ENCODE measurements at places on chromosomes 4 and X. TPM values are rescaled to one million over a fixed set of nuclear protein-coding genes. Genes with fewer than 3 reads are reported as not detected.
A peak's percentile ranks its signal among the peaks of the same experiment; 100 is the strongest.

The GNRHR gene
- polyA plus RNA-seq: 0.08 TPM

DNA sequence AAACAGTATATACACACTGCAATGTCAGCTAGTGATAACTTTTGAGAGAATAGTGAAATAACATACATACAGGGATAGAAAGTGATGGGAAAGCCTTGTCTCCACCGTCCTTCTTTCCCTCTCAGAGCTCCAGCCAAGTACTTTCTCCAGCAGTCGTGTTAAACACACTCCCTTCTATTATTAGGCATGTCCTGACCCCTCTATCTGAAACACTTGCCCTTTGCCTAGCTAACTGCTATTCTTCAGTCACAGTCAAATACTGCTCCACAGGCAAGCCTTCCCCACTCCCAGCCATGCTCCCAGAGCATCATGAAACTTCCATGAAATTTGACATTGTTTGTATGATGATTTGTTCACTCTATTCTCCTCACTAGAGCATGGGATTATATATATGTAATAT, 291.1 kb downstream of the TRIML1 start:
- H3K4me3 ChIP-seq: no peak overlapping the region
- no peaks in the 10 kb centered on the region for H3K4me1 ChIP-seq
- no peak overlapping the region for H3K27ac ChIP-seq
- H3K36me3 ChIP-seq: no peaks in the 10 kb centered on the region
- no peaks in the 10 kb centered on the region for H3K27me3 ChIP-seq

- no peaks in the 10 kb centered on the region for H3K27me3 ChIP-seq
- no peak overlapping the region for H3K4me3 ChIP-seq
- no peak overlapping the region for H3K27ac ChIP-seq
- H3K4me1 ChIP-seq: peaks cover 4% of the 10 kb centered on the region
- DNase-seq: no peak
- no peaks in the 10 kb centered on the region for H3K36me3 ChIP-seq
Measured at GRCh38 chrX:48523682-48524081, 2.1 kb downstream of the EBP start.

DNA sequence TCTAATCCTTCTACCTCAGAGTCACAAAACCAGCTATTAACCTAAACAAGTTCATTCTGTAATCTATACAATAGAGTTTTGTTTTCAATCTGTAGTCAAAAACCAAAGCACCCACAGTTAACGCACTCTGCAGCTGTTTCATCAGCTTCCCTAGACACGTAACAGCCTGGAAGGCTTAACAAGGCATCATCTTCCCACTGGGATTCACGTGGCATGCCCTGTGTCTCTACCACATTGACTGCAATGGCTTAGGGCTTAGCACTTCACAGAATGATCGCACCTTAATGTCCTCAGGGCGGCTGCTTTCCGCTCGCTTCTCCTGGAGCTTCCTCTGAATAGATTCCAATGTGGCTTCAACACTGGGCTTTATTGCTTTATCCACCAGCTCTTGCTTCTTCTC, 49.7 kb upstream of the NAP1L5 start:
- no peak overlapping the region for H3K4me3 ChIP-seq
- peaks cover 9% of the 10 kb centered on the region for H3K4me1 ChIP-seq
- no peak for DNase-seq
- H3K27me3 ChIP-seq: no peaks in the 10 kb centered on the region

- H3K4me3 ChIP-seq: no peak overlapping the region
- peak; percentile 11 for DNase-seq
- H3K4me1 ChIP-seq: peaks cover 8% of the 10 kb centered on the region
- H3K27me3 ChIP-seq: no peaks in the 10 kb centered on the region
- no peaks in the 10 kb centered on the region for H3K36me3 ChIP-seq
- H3K27ac ChIP-seq: no peak overlapping the region
Measured at GRCh38 chr4:147488556-147488955, 7.7 kb downstream of the EDNRA start.

GRCh38 chrX:19513383-19513782, 1.9 kb downstream of the MAP3K15 start:
- no peak for DNase-seq
- no peaks in the 10 kb centered on the region for H3K36me3 ChIP-seq
- no peaks in the 10 kb centered on the region for H3K4me1 ChIP-seq
- H3K27ac ChIP-seq: no peak overlapping the region

The GPM6B gene
- 0.25 TPM for polyA plus RNA-seq

GRCh38 chr4:123940604-123941003, 544.0 kb downstream of the SPRY1 start:
- no peak overlapping the region for H3K4me3 ChIP-seq
- no peaks in the 10 kb centered on the region for H3K27me3 ChIP-seq
- no peaks in the 10 kb centered on the region for H3K36me3 ChIP-seq
- peaks cover 27% of the 10 kb centered on the region for H3K4me1 ChIP-seq
- DNase-seq: no peak

- no peaks in the 10 kb centered on the region for H3K36me3 ChIP-seq
- H3K4me1 ChIP-seq: no peaks in the 10 kb centered on the region
- no peak overlapping the region for H3K27ac ChIP-seq
Measured at GRCh38 chr4:186132577-186133242, 28.2 kb downstream of the FAM149A start.

- H3K4me1 ChIP-seq: 0 out of 2 replicates have a peak, but pooled peaks cover 7% of the 10 kb centered on the region
- H3K36me3 ChIP-seq: no peaks in the 10 kb centered on the region
- DNase-seq: no peak
- H3K27me3 ChIP-seq: no peaks in the 10 kb centered on the region
- no peak overlapping the region for H3K4me3 ChIP-seq
Measured at GRCh38 chrX:154376774-154377173, 2.3 kb upstream of the EMD start.

DNA sequence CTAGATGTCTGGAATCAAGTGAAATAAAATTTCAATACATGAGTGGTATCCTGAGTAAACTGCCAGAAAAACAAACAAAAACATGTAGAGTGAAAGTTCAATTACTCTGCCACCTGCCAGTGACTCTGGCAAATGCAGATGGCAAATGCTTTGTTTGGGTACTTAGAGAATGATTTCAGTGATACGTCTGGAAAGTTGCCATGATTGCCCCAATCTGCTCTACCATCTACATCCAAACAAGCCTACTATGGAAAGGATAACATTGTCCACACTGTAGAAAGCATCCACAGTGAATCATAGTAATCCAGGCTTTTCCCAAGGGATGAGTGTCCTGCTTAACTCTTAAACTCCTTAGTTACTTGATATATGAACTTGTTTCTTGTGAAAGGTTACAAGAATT, 3.4 kb downstream of the SPATA4 start:
- H3K36me3 ChIP-seq: no peaks in the 10 kb centered on the region
- H3K4me1 ChIP-seq: peaks cover 74% of the 10 kb centered on the region
- H3K27me3 ChIP-seq: no peaks in the 10 kb centered on the region
- H3K4me3 ChIP-seq: no peak overlapping the region

The SMR3B gene
- not detected for polyA plus RNA-seq

DNA sequence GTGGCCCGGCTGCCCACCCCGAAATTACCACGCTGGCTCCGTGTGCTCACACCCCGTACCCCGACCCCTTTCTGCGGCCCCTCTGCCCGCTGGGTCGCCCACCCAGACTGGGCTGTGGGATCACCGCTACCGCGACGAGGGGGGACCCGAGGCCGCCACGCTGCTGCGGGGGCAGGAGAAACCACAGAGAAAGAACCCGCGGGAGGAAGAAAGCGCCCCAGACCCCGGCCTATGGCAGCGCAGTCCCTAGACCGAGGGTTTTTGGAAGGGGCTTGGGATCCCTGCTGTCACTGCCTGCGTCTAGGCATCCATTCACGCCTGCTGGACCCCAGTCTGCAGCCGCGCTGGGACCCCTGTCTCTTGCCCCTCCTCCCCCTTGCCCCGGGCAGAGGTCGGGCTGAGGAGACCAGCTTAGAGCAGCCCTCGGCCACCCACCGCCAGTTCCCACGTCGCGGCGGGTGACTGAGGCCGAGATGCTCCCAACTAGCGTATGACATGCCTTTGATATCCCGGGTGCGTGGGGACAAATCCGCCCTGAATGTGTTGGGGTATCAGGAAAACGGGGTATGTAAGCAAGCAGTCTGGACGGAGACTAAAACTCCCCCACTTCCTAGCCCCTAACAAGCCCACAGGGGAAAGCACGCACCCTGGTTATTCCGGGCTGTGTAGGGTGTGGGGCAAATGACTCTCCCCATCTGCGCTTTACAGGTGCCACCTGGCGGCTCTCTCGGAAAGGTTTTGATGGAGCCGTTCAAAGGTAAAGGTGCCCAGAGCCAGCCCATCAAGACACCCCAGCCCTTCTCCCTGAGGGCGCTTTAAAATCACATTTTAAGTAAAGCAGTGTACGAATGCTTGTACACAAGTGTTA, 862 bp upstream of the INPP4B start:
- peak overlapping the region; percentile 80 for H3K4me3 ChIP-seq
- H3K36me3 ChIP-seq: no peaks in the 10 kb centered on the region
- H3K27me3 ChIP-seq: no peaks in the 10 kb centered on the region

- H3K27me3 ChIP-seq: no peaks in the 10 kb centered on the region
- peak overlapping the region; percentile 82 for H3K27ac ChIP-seq
- H3K4me1 ChIP-seq: peaks cover 56% of the 10 kb centered on the region
- peak; percentile 89 for DNase-seq
- H3K4me3 ChIP-seq: peak overlapping the region; percentile 16
Measured at GRCh38 chr4:83852085-83852451, 316.2 kb downstream of the GPAT3 start.

- DNase-seq: peak; percentile 85
- H3K27me3 ChIP-seq: no peaks in the 10 kb centered on the region
- no peaks in the 10 kb centered on the region for H3K36me3 ChIP-seq
Measured at GRCh38 chr4:159010563-159011260, 92.2 kb upstream of the RAPGEF2 start.

DNA sequence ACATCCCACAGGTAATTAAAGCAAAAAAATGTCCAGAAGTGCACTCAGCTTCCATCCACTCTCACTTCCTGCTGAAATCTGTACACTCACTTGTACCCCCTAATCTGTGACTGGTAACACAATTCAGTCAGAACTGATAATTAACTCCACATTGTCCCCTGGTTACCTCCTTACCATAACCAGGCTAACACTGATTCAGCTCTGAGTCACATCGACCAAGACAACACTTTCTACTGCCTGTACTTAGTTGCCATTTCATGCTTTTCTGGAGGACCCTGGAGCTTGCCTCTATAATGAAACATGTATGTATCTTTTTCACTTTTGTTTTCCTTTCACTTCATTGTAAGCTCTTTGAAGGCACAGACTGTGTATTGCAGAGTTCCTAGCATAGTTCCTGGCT, 130.9 kb upstream of the GABRG1 start:
- H3K36me3 ChIP-seq: no peaks in the 10 kb centered on the region
- no peaks in the 10 kb centered on the region for H3K27me3 ChIP-seq
- H3K4me3 ChIP-seq: no peak overlapping the region
- H3K4me1 ChIP-seq: peaks cover 9% of the 10 kb centered on the region
- DNase-seq: peak; percentile 84
- no peak overlapping the region for H3K27ac ChIP-seq

GRCh38 chrX:71533851-71534561, 1.1 kb downstream of the OGT start:
- DNase-seq: peak; percentile 59
- peaks cover 9% of the 10 kb centered on the region for H3K4me1 ChIP-seq
- peak overlapping the region; percentile 88 for H3K27ac ChIP-seq
- no peaks in the 10 kb centered on the region for H3K27me3 ChIP-seq

- H3K36me3 ChIP-seq: no peaks in the 10 kb centered on the region
- H3K4me3 ChIP-seq: no peak overlapping the region
- no peak for DNase-seq
Measured at GRCh38 chr4:143076723-143077122, 108.0 kb upstream of the USP38 start.

The DMD gene
- 1.3 TPM for polyA plus RNA-seq

DNA sequence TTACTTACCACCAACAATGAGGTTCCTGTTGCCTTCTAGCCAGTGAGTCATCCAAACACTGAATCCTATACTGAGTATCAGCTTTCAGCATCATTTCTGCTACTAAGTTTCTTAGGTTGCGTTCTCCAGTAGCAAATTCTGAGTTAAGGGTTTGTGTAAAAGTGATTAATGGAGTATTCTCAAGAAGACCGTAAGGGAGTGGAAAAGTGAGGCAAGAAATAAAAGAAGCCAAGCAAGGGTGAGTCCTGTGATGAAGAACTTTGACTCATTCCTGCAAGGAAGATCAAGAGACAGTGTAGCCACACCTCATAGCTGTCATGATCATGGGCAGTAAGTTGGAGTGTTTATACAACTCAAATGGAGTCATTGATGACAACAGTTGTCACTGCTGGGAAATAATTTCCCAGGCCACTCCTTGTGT, 446.2 kb downstream of the RAPGEF2 start:
- H3K27me3 ChIP-seq: no peaks in the 10 kb centered on the region
- H3K4me1 ChIP-seq: no peaks in the 10 kb centered on the region
- H3K27ac ChIP-seq: no peak overlapping the region
- H3K4me3 ChIP-seq: no peak overlapping the region

GRCh38 chr4:172141025-172141424, 327.8 kb downstream of the GALNTL6 start:
- no peaks in the 10 kb centered on the region for H3K27me3 ChIP-seq
- H3K36me3 ChIP-seq: no peaks in the 10 kb centered on the region
- H3K27ac ChIP-seq: no peak overlapping the region

- H3K4me3 ChIP-seq: peak within 1 kb of the TSS; percentile 64
- no peak within 1 kb of the TSS for H3K27ac ChIP-seq
- peak; percentile 40 for DNase-seq
- no peaks in the 10 kb centered on the region for H3K4me1 ChIP-seq
Measured at GRCh38 chr4:55819634-55820033, at the start of gene EXOC1L. TSS of gene EXOC1L (plus strand) at chr4:55819790. CDS start at chr4:55820027, 237 bp downstream.

- DNase-seq: no peak
- H3K36me3 ChIP-seq: no peaks in the 10 kb centered on the region
- H3K4me3 ChIP-seq: no peak overlapping the region
- H3K27me3 ChIP-seq: no peaks in the 10 kb centered on the region
Measured at GRCh38 chr4:73872316-73873108, 3.3 kb downstream of the CXCL1 start.

The PARM1 gene
- polyA plus RNA-seq: 0.14 TPM

GRCh38 chrX:40088803-40089540, 8.8 kb downstream of the BCOR start:
- no peaks in the 10 kb centered on the region for H3K36me3 ChIP-seq
- no peaks in the 10 kb centered on the region for H3K27me3 ChIP-seq
- H3K4me3 ChIP-seq: no peak overlapping the region
- H3K4me1 ChIP-seq: peaks cover 6% of the 10 kb centered on the region
- DNase-seq: no peak
- H3K27ac ChIP-seq: no peak overlapping the region

The MFSD8 gene
- 14.2 TPM for polyA plus RNA-seq

DNA sequence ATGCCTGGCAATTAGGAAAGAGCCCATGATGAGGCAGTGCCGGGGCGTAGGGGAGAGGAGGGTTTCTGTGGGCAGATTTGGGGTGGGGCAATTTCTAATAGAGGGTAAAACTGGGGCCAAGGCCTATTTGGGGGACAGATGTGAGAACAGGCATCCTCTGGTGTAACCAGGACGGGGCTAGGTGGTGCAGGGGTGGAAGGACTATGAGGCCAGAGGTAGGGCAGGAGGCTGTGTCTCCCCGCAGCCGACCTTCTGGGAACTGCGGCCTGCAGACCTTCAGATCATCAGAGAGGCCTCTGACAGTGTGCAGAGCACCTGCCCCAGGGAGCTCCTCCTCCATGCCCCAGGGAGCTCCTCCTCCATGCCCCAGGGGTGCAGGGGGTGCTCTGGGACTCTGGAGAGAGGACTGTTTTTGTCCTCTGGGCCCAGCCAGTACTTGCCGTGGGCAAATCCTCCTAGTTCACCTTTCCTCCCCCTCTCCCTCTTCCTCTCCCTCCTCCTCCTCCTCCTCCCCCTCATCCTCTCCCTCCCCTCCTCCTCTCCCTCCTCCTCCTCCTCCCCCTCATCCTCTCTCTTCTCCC, 101.9 kb downstream of the SORCS2 start:
- H3K27ac ChIP-seq: no peak overlapping the region
- H3K4me3 ChIP-seq: no peak overlapping the region
- no peak for DNase-seq

The NEXMIF gene
- not detected for polyA plus RNA-seq

GRCh38 chr4:4270529-4270928, 19.4 kb downstream of the LYAR start:
- no peaks in the 10 kb centered on the region for H3K27me3 ChIP-seq
- no peak overlapping the region for H3K4me3 ChIP-seq
- H3K4me1 ChIP-seq: peaks cover 10% of the 10 kb centered on the region
- peaks cover 6% of the 10 kb centered on the region for H3K36me3 ChIP-seq
- peak; percentile 18 for DNase-seq
